Stimulated activated CD4-positive, alpha-beta T cell treated with anti-CD3 and anti-CD28 coated beads, Interleukin-15, amount 100 ng/mL, for 1 hour (primary cell): ENCODE measurements at places on chromosomes 2 and 18.

GRCh38 chr2:203934041-203934492, 2.5 kb upstream of the ICOS start:
- peak; percentile 39 for DNase-seq

DNA sequence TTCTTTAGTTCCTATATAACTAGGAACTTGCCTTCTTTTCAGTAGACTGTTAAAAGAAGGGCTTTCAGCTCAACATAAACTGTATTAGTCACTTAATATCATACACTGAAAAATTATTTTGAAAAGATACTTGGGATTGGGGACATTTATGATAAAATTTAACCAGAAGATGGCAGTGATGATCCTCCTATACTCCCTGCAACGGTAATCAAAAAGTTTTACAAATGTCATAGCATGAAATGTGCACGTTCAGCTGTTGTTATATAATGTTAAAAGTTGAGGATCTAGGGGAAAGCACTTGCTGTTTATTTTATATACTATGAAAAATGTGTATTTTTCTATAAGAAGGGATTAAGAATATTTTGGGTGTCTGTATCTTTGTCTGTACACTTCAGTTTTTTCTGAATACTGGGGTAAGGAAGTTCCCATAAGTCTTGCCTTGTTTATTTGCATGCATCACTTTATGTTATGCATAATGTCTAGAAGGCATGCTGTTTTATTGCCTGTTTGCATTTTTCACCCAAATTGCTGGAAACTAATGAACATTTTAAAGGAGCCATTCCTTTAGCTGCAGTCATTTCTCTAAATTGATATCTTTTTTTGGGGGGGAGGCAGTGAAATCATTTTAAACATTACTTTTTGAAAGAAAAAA, 19.0 kb downstream of the DYNC1I2 start:
- DNase-seq, result no peak

GRCh38 chr2:7573166-7573825, 656.1 kb downstream of the RNF144A start:
- DNase-seq, result no peak

- no peak for DNase-seq
Measured at GRCh38 chr18:21215490-21215889, 26.5 kb upstream of the GREB1L start.

- no peak for DNase-seq
Measured at GRCh38 chr2:206255003-206255402, 19.5 kb upstream of the ZDBF2 start.

DNA sequence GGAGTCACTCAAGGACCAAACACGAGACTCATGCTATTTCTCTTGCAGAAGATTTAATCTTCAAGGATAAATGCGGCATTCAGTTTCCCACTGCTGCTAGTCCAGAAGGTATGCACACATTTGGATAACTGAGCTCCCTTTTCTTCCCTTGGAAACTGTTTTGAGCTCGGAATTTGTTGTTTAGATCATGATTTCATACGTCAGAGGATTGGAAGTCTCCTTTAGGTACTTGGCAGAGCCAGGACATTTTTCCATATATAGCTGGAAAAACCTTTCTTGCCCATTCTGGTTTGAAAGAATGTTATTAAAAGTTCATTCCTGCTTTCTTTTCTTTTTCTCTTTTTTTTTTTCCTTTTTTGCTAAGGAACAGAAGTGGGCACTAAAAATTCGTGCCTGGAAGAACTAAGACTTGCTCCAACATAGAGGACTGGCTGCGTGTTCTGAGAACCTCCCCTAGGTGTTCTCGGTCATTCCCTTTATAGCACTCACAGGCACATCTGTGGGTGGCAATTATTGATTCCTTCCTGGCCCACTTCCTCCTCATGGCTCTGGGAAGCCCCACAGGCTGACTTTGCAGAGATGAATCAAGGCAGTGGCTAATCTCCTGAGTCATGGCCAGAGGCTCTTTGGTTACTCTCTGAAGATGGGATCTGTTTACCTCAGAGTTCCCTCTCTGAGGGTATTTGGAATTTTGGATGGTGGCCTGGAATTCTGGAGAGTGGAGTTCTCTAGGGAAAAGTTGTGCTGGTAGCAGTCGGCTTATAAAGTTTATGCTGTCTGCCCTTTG, 104.8 kb downstream of the PLCL1 start:
- DNase-seq, result no peak

GRCh38 chr2:144011098-144011497, 508.8 kb downstream of the ZEB2 start:
- DNase-seq, result no peak

GRCh38 chr2:176151442-176152287, at the start of gene HOXD4:
HOXD4 (plus strand) TSS chr2:176151550; CDS start chr2:176151634, 84 bp downstream.
- DNase-seq, result no peak

DNA sequence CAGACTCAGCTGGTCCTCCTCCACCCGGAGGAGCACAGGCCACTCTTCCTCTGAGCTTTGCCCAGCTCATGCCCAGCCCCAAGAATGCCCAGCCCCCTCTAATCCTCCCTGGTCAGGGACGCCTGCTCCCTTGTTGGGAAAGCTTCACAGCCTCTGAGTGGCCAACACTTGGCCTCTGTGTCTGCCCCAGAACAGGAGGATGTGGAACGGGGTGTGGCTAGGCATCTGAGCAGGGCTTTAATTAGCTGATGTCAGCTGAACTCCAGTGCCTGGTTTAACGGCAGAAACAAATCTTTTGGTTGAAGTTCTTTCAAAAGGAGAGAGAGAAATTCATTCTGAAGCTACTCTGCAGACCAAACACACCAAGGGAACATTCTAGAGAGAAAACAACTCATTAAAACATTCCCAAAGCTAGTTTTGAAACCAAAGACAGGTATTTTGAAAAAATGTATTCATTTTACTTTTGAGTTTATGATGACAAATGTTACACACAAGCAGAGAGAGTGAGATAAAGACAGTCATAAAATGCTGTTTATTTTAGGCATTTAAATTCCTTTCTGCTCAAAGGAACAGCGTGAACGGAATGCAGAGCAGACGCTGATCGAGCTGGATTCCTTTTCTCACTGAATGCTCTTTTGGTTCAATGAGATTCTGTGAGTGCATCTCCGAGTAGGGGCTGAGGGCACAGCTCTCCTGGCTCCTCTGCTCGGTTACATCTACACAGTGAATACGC, 63.8 kb downstream of the RTP5 start:
- DNase-seq, result no peak

DNA sequence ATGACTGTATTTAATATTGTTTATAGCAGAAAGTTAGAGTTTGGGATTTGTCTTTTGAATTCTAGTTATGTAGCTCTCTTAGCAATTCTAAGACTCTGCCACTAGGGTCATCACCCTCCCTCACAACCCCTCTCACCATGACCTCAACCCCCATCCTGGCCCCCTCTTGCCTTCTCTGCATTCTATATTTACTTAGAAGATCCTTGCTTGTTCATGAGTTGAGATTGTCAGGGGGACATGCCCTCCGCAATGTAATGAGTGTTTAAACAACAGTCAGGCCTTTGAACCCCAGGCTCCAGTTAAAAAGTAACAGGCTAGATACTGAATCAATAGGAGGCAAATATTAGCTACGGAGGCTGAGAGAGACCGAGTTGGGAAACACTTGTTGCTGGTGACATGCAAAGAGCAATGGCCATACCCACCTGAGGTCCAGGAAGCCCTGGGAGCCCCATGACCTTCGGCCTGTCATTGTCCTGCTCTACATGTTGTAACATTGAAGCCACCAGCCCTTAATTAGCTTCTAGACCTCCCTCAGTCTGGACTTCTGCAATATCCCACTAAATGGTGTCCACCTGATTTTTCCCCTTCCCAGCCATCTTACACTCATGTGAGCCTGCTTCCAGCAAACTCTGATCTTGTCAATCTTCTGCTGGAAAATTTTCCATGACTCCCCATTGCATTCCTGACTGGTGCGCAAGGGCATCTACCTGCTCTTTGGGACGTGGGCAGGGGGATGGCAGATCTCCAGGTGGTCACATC, 221.1 kb downstream of the ALPK2 start:
- no peak for DNase-seq

DNA sequence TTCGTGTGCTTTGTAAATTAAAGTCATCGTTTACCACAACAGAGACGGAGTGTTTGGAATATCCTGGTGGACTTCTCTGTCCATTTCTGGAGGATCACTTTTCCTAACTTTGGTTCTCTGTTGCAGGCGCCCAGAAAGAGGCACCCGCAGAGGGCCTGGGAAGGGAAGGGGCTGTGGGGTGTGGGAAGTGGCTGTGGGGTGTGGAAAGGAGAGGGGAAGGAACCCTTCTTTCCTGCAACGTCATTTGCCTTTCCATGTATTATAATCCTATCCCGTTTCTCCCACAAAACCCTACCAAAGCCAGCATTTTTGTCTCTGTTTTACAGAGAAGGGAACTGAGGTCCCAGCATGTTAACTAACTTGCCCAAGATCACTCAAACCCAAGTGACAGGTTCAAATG, 210.0 kb downstream of the KLHL29 start:
- DNase-seq, result no peak

DNA sequence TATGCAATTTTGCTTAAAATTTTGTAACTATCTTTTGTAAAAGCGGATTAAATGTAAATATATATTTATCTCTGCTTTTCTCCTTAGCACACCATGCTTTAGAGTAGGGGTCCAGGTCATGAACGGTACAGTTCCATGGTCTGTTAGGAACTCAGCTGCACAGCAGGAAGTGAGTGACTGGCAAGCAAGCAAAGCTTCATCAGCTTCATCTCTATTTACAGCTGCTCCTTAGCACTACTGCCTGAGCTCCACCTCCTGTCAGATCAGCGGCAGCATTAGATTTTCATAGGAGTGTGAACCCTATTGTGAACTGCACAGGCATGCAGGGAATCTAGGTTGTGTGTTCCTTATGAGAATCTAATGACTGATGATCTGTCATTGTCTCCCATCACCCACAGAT, 959.0 kb upstream of the SLC39A10 start:
- no peak for DNase-seq

DNA sequence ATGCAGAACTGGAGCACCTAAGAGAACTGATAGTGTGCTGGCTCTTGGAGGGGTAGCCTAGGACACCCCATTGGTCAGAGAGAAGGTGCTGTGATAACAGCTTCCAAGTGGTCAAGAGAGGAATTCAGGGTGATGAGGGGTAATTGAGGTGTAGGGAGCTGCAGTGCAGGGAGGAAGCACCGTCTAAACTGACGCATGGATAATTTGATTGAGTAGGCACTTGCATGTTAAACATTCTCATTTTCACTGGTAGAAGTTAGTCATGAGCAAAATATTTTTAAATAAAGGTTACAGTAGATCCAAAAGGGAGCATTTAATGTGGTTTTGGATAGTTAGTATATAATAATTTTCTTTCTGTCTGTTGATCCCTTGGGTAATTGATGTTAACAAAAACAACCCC, 155.1 kb upstream of the TCF4 start:
- no peak for DNase-seq

GRCh38 chr2:28729698-28730097, 21.9 kb upstream of the PPP1CB start:
- no peak for DNase-seq

- no peak for DNase-seq
Measured at GRCh38 chr2:223725986-223726970, 111.1 kb downstream of the AP1S3 start.

DNA sequence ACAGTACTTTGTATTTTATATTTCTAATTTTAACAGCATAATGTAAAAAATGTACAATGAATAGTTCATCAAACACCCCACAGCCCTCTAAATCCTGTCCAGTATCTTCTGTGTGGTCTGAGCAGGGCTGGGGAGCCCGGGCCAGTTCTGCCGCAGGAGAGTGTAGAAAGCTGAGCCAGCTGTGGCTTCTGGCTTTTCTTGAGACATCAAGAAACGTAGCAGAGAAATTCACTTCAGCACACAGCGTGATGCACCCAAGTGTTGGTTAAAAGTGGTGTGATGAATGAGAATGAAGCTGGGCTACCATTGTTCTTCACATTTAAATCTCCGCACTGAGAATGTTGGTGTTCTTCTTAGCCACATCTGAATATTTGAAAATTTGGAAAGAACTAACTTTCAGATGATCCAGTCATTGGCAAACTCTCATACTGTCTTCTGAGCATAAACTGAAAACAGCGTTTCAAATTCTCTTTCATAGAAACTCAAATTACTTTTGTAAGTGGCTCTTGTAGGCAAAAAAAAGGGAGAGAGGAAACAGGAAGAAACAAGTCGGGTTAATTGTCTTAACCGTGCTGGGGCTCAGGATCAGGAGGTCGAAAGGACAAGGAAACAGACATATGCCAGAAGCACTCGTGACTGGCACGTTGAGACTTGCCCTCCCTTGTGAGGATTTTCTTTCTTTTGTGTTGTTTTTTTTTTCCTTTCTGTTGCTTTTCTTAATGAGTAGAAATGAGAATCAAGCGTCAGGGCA, 23.4 kb upstream of the TMEM87B start:
- DNase-seq, result no peak

DNA sequence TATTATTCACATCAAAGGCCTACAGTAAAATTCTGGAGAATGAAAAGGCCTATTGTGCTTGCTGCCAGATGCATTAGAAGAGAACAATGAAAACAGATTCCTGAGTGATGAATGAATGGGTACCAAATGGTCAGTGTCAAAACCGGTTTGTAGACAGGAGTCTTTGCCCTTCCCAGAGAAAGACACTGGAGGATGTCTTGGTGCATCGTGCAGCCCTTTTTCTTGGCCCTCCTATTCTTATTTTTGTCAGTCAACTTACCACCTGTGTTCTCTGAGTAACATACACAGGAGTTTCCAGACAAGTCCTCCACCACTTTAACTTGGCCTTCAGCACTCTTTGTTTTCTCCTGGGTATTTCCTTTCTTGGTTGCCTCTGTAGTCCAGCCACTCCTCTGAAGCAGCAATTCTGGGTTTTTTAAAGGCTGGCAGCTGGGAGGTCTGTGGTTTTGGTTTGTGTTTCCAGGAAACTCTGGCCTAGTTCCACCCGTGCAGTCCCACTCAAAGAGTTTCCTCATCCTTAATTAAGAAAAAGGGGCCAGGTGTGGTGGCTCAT, 29.4 kb downstream of the PSTPIP2 start:
- DNase-seq, result no peak

DNA sequence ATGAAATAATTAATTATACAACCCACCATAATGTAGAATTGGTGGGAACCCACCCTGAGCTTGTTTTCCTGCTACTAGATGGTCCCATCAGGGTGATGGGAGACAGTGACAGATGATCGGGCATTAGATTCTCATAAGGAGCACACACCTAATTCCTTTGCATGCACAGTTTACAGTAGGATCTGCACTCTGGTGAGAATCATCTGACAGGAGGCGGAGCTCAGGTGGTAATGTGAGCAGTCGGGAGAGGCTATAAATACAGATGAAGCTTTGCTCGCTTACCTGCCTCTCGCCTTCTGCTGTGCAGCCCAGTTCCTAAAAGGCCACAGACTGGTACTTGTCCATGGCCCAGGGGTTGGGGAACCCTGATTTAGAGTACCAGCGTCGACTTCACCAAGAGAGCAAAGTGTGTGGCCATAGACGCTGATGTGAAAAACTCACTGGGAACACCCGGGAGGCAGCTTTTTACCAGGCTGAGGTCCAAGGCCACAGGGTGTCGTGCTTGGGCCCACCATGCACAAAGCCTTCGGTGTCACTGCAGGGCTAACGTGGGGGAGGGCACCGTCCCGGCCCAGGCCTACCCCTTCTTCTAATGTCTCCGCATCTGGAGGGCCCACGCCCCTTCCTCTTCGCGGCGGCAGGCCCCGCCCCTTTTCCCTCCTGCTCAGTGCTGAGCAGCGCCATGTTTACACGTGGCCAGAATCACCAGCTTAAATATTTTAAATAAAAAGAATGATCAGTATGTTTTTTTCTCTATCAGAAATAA, 296.8 kb upstream of the HDAC4 start:
- DNase-seq, result no peak

GRCh38 chr18:44411262-44411905, 269.3 kb upstream of the SETBP1 start:
- no peak for DNase-seq

- no peak for DNase-seq
Measured at GRCh38 chr2:3827673-3828575, 124.5 kb downstream of the DCDC2C start.
